ENCODE measurements at places on chromosomes 13 and 19.

DNA sequence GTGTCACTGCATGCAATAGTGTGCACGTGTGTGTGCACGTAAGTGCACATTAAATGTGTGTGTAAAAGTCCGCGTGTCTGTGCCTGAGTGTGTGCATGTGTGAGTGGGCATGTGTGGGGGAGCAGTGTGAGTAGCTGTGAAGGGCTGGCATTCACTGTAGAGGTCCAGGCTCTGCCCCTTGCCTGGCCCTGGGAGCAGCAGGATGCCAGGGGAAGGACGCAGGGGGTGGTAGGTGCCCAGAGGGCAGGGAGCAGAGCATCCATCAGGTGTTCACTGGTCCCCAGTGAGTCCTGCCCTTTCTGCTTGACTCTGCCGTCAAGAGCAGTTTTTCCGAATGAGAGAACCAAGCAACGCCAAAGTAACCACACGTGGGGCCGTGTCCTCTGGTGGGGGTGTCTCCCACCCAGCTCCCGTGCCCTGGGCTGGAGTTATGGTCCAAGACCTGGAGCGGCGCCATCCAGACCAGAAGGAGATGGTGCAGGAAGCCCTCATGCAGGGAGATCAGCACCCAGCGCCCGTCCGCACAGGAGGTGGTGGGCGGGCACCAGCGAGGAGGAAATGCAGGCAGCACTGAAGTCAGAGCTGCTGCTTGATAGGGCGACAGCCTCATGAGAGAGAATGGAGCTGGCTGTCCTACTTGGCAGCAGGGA is 68.5 kb downstream of the TEX29 start:
- DNase-seq, result peak; percentile 50

GRCh38 chr19:10748927-10749434 is 31.1 kb downstream of the DNM2 start:
- no peak for DNase-seq

DNA sequence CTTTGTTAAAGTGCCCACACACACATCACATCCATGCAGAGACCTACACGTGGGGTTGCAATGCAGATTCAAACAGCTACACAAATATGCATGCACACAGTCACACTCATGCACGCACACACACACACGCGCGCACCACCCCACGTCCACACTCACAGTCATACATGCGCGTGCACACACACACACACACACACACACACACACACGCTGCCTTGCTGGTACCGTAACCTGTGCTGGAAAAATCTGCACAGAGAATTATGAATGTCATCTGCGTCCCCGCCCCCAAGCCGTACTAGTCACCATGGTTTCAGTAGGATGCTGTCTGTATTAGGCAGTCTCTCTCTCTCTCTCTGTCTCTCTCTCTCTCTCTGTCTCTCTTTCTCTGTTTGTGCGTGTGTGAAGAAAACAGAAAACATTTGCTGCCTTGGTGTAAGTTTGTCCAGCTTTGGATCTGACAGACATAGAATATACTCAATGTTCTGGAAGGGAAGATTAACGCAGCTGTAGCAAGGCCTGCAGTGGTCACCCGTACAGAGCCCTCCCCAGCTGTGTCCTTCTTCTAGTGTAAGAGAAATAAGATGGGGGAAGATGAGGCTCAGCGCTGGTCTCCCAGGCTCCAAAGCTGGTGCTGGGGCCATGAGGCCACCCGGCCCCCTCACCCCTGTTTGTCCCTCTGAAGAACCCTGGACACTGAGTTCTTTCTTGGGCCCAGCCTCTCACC is 26.4 kb upstream of the DPP9 start:
- DNase-seq, result no peak

DNA sequence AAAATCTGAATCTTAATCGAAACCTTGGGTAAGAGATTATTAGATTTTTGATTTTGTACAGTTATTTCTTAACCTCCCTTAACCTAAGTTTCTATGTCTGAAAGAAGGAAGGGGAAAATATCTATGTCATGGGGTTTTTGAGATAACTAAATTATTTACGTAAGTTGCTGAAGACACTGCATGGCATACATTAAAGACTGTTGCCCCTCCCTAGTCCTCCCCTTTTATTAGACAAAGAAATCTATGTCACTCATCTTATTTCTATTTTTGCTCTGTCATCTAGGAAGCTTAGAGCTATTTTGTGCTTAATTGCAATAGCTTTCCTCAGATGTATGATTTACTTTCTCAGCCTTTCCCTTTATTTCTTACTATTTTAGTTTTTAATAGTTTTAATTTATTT is 15.0 kb downstream of the COG6 start:
- DNase-seq, result no peak

- DNase-seq, result no peak
Observed at GRCh38 chr19:43425567-43426392, 11.1 kb downstream of the TEX101 start.

- DNase-seq, result no peak
Observed at GRCh38 chr13:21638319-21639282, 32.3 kb upstream of the FGF9 start.

GRCh38 chr13:95524264-95524901 is 28.1 kb upstream of the CLDN10 start:
- no peak for DNase-seq

DNA sequence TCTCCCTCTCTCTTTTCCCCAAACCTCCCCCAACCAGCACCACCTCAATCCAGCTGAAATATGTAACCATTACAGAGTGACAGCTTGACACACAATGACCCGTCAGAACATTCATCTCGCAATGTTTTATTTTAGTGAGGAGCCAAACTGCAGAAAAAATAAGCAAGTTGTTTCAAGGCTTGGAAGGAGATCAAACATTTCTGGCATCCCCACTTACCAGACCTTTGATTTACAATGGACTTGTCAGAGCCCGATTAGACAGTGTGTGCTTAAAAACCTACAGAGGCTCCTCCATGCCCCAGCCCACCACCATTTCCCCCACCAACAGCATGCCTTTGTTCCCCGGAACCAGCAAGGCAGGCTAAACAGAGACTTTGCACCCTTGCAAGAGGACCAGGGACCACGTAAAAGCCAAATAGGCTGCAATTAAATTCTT is 382.8 kb upstream of the ZNF507 start:
- no peak for DNase-seq

DNA sequence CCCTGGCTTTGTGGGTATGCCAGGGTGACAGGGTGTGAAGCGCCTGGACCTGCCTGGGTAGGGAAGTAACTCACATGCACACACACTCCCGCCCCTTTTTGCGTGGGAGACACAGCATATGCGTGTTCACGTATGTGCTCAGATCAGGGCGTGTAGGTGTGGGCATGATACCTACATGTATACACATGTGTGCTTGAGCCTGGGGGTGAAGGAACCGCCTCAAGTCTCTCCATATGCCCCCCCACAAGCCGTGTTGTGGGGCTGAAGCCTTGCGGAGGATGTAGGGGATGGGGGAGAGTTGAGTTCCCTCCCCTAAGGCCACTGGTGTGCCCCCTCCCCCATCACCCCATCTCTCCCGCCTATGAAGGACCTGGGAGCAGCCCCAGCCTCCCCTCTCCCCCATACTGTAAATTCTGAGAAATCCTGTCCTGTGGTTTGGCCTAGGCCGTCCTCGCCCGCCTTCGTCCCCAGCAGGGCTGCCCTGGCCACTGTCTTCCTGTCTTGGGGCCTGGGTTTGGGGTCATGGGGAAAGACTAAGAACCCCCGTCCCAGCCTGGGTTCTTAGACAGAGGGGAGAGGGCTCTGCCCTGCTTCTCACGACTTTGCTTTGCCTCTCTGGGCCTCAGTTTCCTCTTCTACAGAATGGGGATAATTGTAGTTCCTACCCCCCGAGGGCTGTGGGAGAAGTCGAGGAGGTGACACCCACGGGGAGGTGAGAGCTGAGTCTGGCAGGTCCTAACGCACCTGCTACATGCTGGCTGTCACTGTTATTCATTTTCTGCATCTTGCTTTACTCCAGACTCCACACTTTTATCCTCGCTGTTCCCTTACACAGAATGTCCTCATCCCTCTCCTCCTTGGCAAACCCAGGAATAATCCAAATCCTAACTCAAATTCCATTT is 14.3 kb downstream of the ACTL9 start:
- no peak for DNase-seq

Measured in naive thymus-derived CD4-positive, alpha-beta T cell (primary cell).